ENCODE measurements at places on chromosomes 6 and 20.
A peak's percentile ranks its signal among the peaks of the same experiment; 100 is the strongest.

DNA sequence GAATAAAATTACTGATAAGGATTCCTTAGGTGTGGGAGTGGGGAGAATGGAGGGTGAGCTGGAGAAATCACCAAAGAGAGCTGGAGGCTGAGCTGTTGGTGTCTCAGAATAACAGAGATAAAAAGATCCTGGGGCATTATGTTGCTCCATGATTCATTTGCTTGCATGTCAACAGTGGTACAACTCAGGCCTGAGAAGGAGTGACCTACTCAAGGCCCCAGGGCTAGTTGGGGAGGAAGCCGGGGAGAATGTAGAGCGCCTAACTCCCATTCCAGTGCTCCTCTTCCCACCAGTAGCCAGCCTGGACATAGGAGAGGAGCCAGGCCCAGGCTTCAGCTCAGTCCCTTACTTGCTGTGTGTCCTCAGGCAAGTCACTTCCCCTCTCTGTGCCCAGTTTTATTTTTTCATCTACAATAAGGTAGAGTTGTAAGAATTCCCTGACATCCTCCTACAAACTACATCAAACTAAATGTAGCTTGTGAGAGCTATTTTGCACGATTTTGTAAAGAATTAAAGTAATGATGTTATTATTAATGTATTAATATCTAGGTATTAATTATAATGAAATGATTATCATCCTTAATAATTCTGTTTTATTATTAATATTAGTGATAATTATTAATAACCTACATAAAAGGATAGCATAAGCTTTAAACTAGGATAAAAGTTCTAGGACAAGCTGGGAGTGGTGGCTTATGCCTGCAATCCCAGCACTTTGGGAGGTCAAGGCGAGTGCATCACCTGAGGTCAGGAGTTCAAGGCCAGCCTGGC lies 250.9 kb upstream of the SULF2 start:
- no peak for DNase-seq

- DNase-seq: no peak
Measured at GRCh38 chr6:85114581-85114935, 335.3 kb upstream of the NT5E start.

- no peak for DNase-seq
Measured at GRCh38 chr6:75970093-75970492, 102.4 kb downstream of the IMPG1 start.

DNA sequence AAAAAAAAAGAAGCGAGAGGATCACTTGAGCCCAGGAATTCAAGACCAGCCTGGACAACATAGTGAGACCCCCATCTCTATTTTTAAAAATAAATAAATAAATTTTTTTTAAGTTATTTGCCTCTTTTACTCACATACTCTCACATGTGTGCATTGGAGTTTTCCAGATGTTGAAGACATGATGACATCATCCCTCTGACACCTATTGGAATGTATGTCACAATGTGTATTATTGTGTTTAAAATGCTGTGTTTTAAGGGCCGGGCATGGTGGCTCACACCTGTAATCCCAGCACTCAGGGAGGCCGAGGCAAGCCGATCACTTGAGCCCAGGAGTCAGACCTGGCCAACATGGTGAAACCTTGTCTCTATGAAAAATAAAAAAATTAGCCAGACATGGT lies 17.8 kb upstream of the BTN1A1 start:
- no peak for DNase-seq

DNA sequence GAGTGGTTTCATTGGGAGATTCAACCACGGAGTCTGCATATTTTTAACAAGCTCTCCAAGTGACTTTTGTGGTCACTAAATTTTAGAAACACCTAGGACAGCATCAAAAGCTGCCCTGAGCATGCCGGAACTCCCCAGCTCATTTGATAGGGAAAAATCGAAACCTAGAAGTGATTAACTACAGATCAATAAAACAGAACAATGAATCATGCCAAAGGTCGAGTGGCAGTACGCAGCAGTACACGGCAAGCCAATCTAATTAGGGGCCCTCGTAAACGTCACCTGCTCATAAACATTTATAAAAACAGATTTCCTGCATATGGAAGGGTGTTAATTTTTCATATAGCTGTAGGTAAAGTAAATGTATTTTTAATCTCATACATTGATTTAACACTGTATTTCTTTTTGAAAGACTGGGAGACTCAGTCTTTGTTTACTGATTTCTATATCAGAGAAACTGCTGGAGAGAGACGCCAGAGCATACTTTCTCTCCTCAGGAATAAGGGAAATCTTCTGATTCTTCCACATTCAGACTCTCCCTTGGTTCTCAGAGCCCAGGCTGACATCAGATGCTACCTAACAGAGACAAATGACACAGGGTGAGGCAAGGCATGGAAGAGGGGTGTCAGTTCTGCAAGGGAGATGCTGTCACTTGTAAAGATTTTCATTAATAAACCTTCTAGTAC lies 232.5 kb downstream of the PTPRT start:
- no peak for DNase-seq

DNA sequence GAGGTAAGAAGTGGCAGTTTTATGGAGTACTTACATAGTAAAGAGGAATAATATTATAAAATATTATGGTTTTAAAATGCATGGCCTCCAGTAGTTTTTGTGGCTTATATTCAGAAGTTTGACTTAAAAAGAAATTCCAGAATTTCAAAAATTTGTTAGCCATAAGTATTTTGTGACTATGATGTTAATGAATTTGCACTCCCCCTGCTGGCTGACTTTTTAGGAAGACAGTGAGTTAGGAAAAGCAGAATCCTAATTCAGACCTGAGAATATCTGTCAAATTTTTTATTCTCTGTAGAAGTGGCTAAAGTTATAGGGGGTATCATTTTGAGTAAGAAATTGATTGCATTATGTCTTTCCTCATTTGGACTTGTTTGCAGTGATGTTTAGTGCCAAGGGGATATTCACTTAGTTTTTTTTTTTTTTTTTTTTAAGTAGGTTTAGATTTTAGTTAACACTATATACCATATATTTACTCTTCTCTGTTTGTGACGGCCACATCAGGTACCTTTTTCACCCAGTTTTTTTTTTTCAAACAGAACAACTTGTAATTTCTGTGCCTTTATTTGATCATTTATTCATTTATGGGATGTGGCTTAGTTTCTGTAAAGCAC lies 40.8 kb downstream of the ZFAND3 start:
- DNase-seq: peak; percentile 66

GRCh38 chr6:30800871-30801270 lies 56.5 kb upstream of the IER3 start:
- DNase-seq: no peak

DNA sequence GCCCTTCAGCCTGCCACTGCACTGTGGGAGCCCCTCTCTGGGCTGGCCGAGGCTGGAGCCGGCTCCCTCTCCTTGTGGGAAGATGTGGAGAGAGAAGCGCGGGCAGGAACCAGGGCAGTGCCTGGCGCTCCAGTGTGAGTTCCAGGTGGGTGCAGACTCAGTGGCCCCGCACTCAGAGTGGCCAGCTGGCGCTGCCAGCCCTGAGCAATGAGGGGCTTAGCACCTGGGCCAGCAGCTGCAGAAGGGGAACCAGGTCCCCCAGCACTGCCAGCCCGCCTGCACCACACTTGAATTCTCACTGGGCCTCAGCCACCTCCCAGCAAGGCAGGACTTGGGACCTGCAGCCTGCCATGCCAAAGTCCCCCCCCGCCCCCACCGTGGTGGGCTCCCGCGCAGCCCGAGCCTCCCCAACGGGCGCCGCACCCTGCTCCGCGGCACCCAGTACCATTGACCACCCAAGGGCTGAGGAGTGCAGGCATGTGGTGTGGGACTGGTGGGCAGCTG lies 205.9 kb downstream of the CLVS2 start:
- DNase-seq: no peak

DNA sequence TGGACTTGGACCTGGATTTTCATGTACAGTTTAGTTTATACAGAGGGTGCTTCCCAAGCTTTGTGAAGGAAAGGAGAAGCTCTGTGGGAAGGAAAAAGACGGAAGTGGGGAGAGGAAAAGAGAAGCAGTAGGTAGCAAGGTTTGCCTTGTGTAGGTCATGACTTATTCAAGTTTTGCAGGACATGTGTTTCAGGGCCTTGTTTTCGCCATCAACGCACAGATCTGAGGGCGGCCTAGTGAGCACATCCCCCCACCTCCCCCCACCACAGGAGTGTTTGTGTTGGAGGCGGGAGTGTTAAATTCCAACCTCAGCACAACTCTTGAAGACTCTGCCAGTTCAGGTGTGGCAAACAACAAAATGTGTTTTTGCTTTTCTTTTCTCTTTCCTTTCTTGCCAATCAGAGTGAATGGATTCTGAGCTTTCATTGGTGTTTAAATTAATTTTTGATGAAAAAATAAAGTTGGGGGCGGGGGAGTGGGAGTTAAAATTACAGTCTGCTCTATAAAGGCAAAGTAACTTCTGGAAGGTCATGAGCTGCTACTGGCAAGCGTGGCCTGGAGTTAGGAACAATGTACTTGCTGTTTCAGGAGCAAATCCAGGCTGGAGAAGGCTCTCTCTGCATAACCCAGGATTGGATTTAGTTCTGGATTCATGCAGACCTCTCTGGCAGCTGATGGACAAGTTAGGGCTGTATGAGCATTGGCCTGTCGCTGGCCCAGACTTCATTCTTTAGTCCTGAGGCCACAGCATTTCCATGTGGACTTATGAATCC lies 338.5 kb downstream of the CD83 start:
- peak; percentile 52 for DNase-seq

GRCh38 chr20:61112515-61112914 lies 139.5 kb upstream of the CDH4 start:
- no peak for DNase-seq

DNA sequence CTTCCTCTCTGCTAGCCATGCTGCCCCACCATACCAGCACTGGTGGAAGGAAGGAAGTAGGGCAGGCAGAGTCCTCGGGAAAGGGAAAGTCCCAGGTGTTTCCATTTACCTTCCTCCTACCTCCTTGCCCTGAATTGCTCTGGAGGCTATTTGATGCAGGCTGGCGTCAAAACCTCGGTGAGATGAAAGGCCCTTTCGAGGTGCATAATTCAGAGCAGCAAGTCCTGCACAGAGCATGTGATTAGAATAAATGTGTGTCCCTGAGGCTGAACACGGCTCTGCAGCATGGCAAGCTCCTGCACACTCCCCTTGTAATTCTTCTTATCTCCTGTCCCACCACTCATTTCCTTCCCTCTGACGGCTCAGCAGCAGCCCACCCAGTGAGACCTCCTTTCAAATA lies 98.7 kb upstream of the LRFN2 start:
- DNase-seq: no peak

DNA sequence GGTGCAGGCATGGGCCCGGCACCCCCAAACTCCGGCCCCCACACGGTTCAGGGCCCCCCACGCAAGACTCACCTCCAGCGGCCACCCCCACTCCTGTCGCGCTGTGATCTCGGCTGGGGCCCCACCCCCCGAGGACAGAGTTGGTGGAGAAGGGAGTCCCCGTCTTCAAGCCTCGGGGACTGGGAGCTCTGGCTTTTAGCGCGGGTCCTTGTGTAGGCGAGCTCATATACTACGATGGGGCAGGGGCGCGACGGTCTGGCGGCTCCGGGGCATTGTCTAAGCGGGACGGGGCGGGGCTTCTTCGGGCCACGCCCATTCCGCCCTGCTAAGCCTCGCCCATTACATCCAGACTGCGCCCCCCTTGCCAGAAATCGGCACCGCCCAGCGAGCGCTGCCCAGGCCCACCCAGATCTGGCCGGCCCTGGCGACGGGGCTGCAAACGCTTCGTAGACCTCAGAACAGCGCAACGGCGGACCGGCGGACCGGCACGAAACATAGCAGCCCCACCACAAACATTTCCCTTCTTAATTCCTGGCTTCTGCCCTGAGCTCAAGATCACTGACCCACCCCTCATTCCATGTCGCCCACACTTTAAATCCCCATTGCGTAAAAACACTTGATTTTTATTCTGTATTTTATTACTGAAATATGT lies 1.0 kb upstream of the DDAH2 start:
- peak; percentile 88 for DNase-seq

GRCh38 chr20:1392693-1393506 lies at the start of gene FKBP1A:
FKBP1A (minus strand) TSS chr20:1393054; CDS start chr20:1392998, 56 bp downstream.
- peak; percentile 97 for DNase-seq

- DNase-seq: no peak
Measured at GRCh38 chr6:117933471-117933870, 26.4 kb downstream of the SLC35F1 start.

- DNase-seq: no peak
Measured at GRCh38 chr6:111417946-111418345, 65.1 kb downstream of the REV3L start.

- peak; percentile 43 for DNase-seq
Measured at GRCh38 chr6:148693882-148694484, 52.8 kb upstream of the UST start.

DNA sequence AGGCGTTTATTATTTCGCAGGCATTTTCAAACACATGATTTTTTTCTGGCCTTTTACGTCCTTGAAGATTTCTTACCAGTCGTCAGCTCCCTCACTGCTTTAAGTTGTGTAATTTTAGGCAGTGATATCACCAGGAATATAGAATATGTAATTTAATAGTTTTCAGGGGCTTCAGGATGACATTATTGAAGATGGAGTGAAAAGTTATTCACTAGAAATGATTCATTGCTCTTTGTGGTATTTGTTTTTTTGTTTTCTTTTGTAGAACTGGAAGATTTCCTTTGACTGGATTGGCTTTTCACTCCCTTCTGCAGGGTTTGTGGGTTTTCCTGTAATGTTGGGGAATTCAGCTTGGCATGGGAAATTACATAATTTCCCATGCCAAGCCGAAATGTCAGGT lies 2.0 kb downstream of the LRRC1 start:
- no peak for DNase-seq

GRCh38 chr6:43476746-43477145 lies 624 bp upstream of the TJAP1 start:
- no peak for DNase-seq

DNA sequence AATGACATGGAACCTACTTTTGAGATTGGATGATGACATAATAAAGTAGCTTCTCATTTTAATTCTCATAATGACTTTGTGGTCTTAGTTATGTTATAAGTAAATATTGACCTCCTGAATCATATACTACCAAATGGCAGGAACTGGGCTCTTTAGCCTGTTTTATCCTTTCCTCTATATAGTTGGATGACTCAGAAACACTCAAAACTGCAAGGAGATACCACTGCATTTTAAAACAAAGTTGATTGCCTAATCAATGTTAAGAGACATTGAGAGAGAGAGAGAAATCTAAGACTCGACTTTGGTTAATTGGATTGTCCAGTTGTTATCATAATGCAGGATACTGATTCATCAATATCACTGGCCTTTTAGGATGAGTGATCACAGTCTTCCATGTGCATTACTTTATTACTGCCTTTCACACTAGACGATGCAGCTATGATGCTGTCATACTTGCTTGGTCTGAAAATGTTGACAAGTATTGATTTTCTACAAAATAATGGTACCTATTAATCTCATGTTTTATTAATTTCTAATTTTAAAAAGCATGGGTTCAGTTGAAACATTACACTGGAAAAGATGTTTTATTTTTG lies 320.0 kb downstream of the NKAIN2 start:
- no peak for DNase-seq

GRCh38 chr20:37901654-37902503 lies 1.0 kb upstream of the VSTM2L start:
- peak; percentile 50 for DNase-seq

GRCh38 chr6:11200356-11200755 lies 32.1 kb downstream of the NEDD9 start:
- no peak for DNase-seq

- no peak for DNase-seq
Measured at GRCh38 chr6:17483391-17484016, 90.1 kb downstream of the CAP2 start.

All from suppressor macrophage (primary cell).